ENCODE measurements at places on chromosomes 12 and 14.

DNA sequence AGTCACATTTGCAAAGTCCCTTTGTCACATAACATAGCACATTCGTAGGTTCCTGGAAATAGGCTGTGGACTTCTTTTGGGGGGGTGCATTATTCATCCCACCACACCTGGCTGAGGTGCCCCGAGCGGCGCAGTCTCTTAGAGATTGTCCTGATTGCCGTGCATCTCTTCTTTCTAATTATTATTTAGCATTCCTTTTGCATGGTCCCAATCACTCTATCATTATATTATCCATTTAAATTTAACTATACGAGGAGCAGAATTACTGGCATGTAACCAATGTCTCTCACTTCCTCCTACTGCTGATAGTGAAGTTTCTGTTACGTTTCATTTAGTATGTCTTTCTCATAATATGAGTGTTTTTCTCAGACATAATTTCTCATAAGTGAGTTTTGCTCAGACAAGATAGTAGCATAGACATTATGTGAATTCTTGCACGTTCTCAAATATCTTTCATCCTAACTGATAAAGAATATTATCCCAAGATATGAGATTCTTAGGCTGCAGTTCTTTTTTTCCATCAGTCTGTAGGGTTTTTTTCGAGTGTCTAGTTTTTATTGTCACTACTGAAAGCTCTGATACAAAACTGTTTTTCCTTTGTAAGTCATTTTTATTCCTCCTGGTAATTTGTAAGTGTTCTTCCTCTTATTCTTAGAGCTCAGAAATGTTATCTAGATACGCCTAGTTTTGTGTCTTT is 444.3 kb downstream of the NELL2 start:
- DNase-seq: no peak

- no peak for DNase-seq
These were observed 8.0 kb upstream of the WDR20 start for GRCh38 chr14:102131741-102132140.

DNA sequence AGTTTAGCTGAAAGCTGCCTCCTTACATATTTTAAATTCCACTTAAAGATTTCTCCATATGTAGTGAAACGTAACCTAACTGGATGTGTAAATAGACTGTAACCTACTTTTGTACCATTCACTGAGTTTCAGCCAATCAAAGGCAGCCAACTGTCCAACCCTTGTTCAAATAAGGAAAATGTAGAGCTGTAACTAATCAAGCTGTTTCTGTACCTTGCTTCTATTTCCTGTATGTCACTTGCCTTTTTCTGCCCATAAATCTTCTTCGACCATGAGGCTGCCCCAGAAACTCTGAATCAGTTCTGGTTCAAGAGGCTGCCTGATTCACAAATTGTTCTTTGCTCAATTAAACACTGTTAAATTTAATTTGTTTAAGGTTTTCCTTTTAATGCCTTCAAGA is 6.3 kb downstream of the SLC7A8 start:
- DNase-seq: no peak

DNA sequence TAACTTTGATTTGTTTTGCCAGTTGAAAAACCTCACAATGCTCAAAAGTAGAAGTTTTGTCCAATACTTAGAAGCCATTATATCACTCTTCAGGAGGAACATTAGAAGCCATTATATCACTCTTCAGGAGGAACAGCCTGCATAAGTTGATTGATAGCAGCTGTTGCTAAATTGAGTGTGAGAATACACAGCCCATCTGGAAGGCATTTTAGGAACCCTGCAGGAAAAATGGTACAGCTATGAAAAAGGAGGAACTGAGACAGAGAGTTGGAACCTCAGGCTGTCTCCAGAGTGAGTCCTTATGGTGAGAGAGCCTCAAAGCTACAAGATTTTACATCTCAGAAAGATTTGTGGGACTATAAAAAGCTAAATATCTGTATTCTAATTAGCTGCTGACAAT is 207.0 kb downstream of the MYRFL start:
- no peak for DNase-seq

Measured in activated CD8-positive, alpha-beta memory T cell treated with anti-CD3 and anti-CD28 coated beads for 48 hours (primary cell).